T-helper 17 cell (primary cell): ENCODE measurements at places on chromosomes 1 and 21.

DNA sequence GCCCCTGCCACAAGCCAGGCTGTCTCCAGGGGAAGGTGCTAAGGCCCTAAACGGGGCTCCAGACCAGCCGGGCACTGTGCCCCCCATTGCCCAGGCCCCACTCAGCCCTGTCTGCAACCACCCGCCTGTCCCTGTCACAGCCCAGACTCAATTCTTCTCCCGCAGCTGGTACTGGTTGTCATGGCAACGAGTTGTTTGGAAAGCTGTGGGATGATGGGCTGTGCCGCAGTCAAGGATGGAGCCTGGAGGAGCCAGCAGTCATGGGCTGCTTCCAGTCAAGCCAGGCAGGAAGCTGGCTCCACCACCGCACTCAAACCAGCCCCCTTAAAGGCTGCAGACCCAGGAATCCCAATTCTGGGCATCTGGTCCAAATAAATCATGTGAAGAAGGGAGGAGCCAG lies 4.2 kb downstream of the SPOCD1 start:
- DNase-seq = no peak

- no peak for DNase-seq
Measured at GRCh38 chr1:114043548-114043947, 64.3 kb downstream of the OLFML3 start.

- DNase-seq = no peak
Measured at GRCh38 chr1:214154596-214155292, 126.2 kb upstream of the SMYD2 start.

GRCh38 chr21:27112186-27112585 lies 145.3 kb upstream of the ADAMTS5 start:
- DNase-seq = no peak
